ENCODE measurements at places on chromosomes 11 and 22. TPM values are rescaled to one million over a fixed set of nuclear protein-coding genes. Genes with fewer than 3 reads are reported as not detected.
A peak's percentile ranks its signal among the peaks of the same experiment; 100 is the strongest.

DNA sequence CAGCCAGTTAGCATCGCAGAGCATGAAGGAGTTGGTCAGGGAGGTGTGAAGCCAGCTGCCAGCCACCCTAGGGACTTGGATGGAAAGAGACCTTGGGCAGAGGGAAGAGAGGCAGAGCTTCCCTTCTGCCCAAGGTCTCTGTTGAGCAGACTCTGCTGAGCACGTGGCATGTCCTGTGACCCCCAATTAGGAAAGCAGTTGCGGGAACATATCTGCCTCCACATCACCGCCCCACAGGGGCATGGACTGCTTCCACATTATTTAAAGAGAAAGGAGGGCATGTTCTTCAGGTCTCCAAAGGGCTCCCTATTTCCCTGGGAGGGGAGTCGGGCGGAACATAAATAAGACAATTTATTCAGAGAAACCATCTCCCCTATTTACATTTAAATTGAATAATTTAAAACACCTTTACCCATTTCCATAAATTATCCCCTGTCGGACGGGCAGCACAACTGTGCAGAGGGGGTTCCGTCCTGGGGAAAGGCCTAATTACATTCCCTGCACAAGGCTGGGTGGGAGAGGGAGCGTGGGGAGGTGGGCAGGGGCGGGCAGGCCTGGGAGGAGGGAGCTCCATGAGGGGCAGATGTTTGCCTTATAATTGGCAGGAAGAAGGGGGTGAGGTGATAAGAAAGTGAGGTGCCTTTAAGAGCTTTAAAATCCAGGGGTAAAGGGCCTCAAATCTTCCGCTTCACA is 88.8 kb upstream of the THY1 start:
- no peak overlapping the region for H3K4me3 ChIP-seq
- H3K36me3 ChIP-seq, result no peaks in the 10 kb centered on the region
- no peak for DNase-seq
- no peaks in the 10 kb centered on the region for H3K4me1 ChIP-seq

GRCh38 chr11:86931548-86932258 is 23.5 kb downstream of the FZD4 start:
- no peak overlapping the region for H3K27ac ChIP-seq
- H3K36me3 ChIP-seq, result no peaks in the 10 kb centered on the region
- no peak overlapping the region for H3K4me3 ChIP-seq
- H3K27me3 ChIP-seq, result no peaks in the 10 kb centered on the region

GRCh38 chr11:77471558-77472193 is 2.2 kb downstream of the PAK1 start:
- H3K4me3 ChIP-seq, result no peak overlapping the region
- H3K36me3 ChIP-seq, result no peaks in the 10 kb centered on the region
- no peaks in the 10 kb centered on the region for H3K27me3 ChIP-seq
- H3K4me1 ChIP-seq, result peaks cover 6% of the 10 kb centered on the region
- no peak overlapping the region for H3K27ac ChIP-seq
- peak; percentile 23 for DNase-seq

GRCh38 chr11:68012843-68013610 is 2.9 kb downstream of the ALDH3B1 start:
- H3K27ac ChIP-seq, result peak overlapping the region; percentile 94
- peaks cover 9% of the 10 kb centered on the region for H3K4me1 ChIP-seq
- no peaks in the 10 kb centered on the region for H3K36me3 ChIP-seq
- no peak overlapping the region for H3K4me3 ChIP-seq

DNA sequence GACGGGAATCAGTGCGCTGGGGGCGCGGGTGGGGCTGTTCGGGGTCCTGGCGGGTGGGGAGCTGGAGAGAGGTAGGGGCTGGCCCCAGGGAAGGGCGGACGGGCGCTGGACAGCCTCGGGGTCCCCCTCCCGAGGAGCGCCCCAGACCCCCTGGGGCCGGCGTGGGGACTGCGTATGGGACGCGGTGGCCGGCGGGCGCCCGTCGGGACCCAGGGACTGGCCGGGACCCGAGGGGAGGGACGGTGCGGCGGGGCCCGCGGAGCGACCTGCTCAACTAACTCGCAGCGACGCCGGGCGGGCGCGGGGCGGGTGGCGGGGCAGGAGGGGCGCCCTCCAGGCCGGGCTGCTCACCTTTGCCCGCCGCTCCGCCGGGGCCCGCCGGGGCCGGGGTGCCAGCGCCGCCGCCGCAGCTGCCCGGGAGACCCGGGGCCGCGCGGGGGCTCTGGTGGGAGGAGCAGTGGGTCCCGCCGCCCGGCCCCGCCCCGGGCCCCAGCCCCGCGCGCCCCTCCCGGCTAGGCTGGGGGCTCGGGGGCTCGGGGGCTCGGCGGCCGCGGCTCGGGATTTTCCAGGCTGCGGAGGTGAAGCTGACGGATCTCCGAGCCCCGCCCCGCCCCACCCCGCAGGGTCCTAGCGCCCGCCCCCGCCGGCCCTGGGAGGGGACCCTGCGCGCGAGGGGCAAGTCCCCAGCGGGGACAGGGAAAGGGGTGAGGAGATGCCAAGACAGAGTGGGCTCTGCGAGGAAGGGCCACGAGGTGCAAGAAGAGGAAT is 12.3 kb downstream of the STARD10 start:
- H3K4me1 ChIP-seq, result peaks cover 31% of the 10 kb centered on the region
- H3K4me3 ChIP-seq, result peak overlapping the region; percentile 48
- DNase-seq, result peak; percentile 67
- H3K27me3 ChIP-seq, result no peaks in the 10 kb centered on the region

Gene APOBEC3F
- 7.7 TPM for total RNA-seq

Gene MGAT3
- total RNA-seq, result 19.4 TPM

DNA sequence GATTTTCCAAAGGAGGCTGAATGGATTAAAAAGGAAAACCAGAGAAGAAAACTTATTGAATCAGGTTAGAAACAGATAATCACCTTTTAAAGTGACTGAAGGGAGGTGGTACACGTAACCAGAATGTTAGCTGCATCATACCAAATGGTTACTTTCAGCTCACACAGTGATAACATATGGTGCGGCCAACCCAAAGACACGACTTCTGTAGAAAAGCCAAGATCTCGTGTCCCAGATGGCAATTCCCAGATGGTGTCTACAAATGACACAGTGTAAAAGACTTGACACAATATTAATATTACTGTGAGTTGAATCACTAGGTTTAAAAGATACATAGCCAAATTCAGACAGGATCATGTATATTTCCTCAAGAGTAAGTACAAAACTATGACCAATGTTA is 5.2 kb downstream of the PPP2R1B start:
- H3K4me1 ChIP-seq, result peaks cover 20% of the 10 kb centered on the region
- peaks cover 25% of the 10 kb centered on the region for H3K36me3 ChIP-seq
- peak; percentile 81 for DNase-seq

Gene TRPM5
- 0.20 TPM for total RNA-seq

DNA sequence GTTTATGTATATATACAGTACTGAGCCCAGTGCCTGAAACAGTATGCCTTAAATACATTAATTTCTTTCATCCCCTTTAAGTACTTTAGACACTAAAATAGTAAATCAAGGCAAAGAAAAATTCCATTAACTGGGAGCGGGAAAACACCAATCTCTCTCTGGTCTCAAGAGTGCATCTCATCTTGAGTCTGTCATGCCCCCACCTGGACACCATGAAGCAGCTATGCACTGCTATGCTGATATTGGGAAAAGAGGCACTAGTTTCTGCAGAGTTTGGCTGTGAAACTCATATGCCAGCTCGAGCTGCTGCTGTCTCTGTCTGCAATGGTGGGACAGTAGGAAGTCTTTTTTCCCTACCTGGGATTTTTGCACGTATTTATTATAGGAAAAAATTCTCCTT is 754.4 kb upstream of the RAG2 start:
- no peaks in the 10 kb centered on the region for H3K4me1 ChIP-seq
- H3K27me3 ChIP-seq, result no peaks in the 10 kb centered on the region
- DNase-seq, result no peak
- H3K36me3 ChIP-seq, result no peaks in the 10 kb centered on the region
- H3K4me3 ChIP-seq, result no peak overlapping the region
- H3K27ac ChIP-seq, result no peak overlapping the region

GRCh38 chr11:57650739-57651090 is 1.0 kb upstream of the YPEL4 start:
- no peak overlapping the region for H3K27ac ChIP-seq
- no peaks in the 10 kb centered on the region for H3K36me3 ChIP-seq
- no peak overlapping the region for H3K4me3 ChIP-seq

DNA sequence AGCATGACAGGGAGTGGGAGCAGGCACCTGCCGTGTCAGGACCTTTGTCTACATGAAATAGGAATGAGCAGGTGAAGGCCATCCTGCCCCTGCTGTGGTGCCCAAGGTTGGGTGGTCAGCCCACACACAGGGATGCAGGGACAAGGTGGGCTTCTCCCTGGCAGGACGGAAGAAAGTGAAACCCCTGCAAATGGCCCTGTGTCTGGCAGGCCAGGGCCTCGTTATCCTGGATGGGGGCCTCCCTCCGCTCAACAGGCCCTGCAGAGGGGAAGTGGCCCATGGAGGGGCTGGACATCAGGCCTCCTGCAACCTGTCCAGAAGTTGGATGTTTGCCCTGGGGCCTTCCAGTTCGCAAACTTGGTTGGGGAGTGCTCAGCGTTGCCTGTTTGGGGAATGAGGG is 14.9 kb downstream of the TOB2 start:
- no peak for DNase-seq
- H3K36me3 ChIP-seq, result peaks cover 22% of the 10 kb centered on the region
- peaks cover 5% of the 10 kb centered on the region for H3K4me1 ChIP-seq
- no peak overlapping the region for H3K27ac ChIP-seq
- H3K4me3 ChIP-seq, result no peak overlapping the region

DNA sequence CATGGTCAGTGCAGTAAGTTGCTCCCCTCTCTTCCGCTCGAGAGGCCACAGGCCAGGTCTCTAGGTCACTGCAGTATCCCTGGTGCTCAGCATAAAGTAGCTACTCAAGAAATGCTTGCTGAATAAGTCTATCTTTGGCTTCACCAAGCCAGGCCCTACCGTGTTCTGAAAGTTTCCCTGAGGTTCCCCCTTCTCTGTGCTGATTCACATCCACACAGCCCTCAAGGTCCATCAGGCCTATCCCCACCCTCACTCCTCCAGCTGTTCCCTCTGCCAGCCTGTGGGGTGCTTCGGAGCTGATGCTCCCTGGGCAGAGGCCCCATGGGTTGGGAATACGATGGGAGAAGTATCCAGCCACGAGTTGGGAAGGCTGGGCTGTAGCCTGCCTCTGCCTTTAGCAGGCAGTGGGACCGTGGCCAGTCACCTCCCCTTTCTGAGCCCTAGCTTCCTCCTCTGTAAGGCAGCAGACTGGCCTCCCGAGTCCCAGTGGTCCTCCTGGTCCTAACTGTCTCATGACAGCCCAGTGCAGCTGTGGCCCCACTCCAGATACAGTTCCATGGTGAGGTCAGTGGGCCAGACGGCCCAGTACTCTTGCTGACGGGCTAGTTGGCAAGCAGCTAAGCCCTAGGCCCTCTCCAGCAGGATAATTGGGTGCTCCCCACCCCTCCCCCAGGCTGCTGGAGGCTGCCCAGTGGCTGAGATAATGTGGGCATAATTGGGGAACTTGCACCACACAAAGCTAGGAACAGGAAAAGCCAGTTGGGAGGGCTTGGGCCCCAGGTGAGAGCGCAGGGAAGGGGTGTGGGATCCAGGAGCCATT is 48.2 kb downstream of the NECTIN1 start:
- no peaks in the 10 kb centered on the region for H3K36me3 ChIP-seq
- peak overlapping the region; percentile 18 for H3K27ac ChIP-seq
- no peaks in the 10 kb centered on the region for H3K4me1 ChIP-seq
- peak; percentile 50 for DNase-seq

- no peaks in the 10 kb centered on the region for H3K36me3 ChIP-seq
- H3K27me3 ChIP-seq, result no peaks in the 10 kb centered on the region
Observed at GRCh38 chr11:69153661-69154060, 2.1 kb upstream of the SMIM38 start.

Gene TBX1
- 3.4 TPM for total RNA-seq

- no peaks in the 10 kb centered on the region for H3K27me3 ChIP-seq
- DNase-seq, result no peak
- H3K36me3 ChIP-seq, result no peaks in the 10 kb centered on the region
Observed at GRCh38 chr11:6191742-6192141, 7.3 kb upstream of the OR52W1 start.

DNA sequence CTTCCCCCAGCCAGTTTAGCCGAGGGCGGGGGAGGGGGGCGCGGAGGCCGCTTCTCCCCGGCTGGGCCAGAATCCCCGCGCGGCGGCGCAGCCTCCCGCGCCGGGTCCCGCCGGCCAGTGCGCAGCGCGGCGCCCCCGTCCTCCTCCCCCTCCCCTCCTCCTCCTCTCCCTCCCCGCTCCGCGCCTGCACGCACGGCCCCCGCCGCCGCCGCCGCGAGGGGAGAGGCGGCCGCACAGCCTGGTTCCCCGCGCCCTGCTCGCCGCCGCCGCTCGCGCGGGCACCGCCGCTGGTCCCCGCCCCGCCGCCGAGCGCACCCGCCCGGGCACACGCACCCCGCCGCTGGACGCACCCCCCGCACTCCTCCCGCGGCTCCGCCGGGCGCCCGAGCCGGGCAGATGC is at the start of gene FLRT1:
FLRT1 (plus strand) TSS at position 356 of the 400 bp plus-strand sequence. CDS start 80,337 bp downstream, outside the sequence.
- H3K27ac ChIP-seq, result no peak within 1 kb of the TSS

GRCh38 chr11:34825670-34826383 is 90.4 kb downstream of the APIP start:
- no peak overlapping the region for H3K4me3 ChIP-seq
- peak; percentile 72 for DNase-seq
- no peaks in the 10 kb centered on the region for H3K27me3 ChIP-seq
- no peaks in the 10 kb centered on the region for H3K4me1 ChIP-seq
- no peak overlapping the region for H3K27ac ChIP-seq
- no peaks in the 10 kb centered on the region for H3K36me3 ChIP-seq

GRCh38 chr11:17544181-17544622 is at the start of gene USH1C:
TSS of gene USH1C (minus strand) at chr11:17544416. CDS start at chr11:17544307, 109 bp downstream.
- H3K27ac ChIP-seq, result no peak within 1 kb of the TSS
- DNase-seq, result no peak
- no peaks in the 10 kb centered on the region for H3K27me3 ChIP-seq
- peaks cover 4% of the 10 kb centered on the region for H3K4me1 ChIP-seq
- no peaks in the 10 kb centered on the region for H3K36me3 ChIP-seq

DNA sequence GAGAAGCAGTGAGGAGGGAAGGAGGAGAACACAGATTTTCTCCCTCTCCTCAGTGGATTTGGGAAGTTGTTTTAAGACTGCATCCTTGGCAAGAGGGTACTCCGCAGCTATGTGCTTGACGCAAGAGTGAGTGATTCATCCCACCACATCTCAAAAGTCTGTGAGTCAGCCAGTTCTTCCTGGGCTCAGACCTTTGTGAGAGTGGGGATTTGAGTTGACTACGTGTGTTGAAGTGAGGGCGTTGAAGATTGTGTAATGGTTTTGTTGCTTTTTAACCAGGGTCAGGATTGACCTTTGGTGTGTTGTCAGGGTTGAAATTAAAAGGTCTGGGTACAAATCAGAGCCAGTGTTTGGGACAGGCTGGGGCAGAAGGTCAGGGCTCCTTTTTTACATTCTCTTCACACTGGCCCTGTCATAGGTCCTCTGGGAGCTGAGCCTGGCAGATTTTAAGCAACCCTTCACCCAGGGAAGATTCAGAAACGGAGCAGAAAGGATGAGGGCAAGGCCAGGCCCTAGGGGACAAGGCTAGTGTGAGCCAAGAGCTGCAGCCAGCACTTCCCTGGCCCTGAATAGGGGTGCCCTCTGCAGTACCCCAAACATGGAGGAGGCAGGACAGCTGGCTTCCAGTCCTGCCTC is 4.2 kb upstream of the C11orf86 start:
- H3K36me3 ChIP-seq, result no peaks in the 10 kb centered on the region
- H3K4me3 ChIP-seq, result no peak overlapping the region
- no peak for DNase-seq
- H3K27ac ChIP-seq, result no peak overlapping the region
- no peaks in the 10 kb centered on the region for H3K4me1 ChIP-seq
- no peaks in the 10 kb centered on the region for H3K27me3 ChIP-seq
